ENCODE measurements at places on chromosomes 5 and 9.
A peak's percentile ranks its signal among the peaks of the same experiment; 100 is the strongest.

GRCh38 chr5:115098041-115098702 is 71.5 kb downstream of the TRIM36 start:
- peak; percentile 61 for DNase-seq

GRCh38 chr5:107257885-107258520 is 412.7 kb downstream of the EFNA5 start:
- no peak for DNase-seq

DNA sequence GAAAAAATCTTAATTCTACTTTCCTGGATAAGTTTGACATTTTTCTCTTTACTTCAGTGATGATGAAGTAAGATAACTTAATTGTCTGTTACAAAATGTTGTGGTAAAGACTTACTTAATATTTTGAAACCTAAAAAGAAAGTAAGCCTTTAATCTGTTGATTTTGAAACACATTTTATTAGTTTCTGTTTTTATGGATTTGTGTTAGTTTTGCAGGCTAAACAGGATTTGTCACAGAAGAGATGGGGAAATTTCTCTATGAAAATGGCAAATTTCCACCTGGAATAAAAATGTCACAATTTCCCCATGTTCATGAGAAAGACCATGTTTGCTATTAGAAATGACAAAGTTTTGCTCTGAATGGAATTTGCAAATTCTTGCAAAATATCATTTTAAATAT is 237.1 kb downstream of the RFX3 start:
- DNase-seq = no peak

GRCh38 chr5:142929587-142929986 is 159.4 kb downstream of the ARHGAP26 start:
- no peak for DNase-seq

DNA sequence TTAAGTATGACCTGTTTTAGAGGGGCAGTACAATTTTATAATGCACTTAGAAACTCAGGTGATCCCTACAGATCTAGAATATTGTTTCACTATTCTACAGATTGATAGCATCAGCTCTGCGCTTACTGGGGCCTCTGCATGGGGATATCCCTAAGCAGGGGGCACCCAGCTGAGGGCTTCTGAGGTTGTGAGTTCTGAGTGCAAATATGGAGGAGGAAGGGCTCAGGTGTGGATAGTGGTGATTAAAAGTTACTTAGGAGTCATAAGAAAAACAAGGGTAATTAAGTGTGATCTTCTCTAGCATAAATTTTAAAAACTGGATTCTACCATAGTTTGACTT is 274.4 kb downstream of the EFNA5 start:
- no peak for DNase-seq

All from pons (tissue), 1 donor.